ENCODE measurements at places on chromosomes 7 and 10. TPM values are rescaled to one million over a fixed set of nuclear protein-coding genes. Genes with fewer than 3 reads are reported as not detected.
A peak's percentile ranks its signal among the peaks of the same experiment; 100 is the strongest.

- H3K4me3 ChIP-seq: no peak overlapping the region
- H3K27me3 ChIP-seq: peaks cover 42% of the 10 kb centered on the region
- no peaks in the 10 kb centered on the region for H3K4me1 ChIP-seq
- no peak overlapping the region for H3K27ac ChIP-seq
- no peaks in the 10 kb centered on the region for H3K36me3 ChIP-seq
Observed at GRCh38 chr10:114350751-114351150, 53.6 kb downstream of the AFAP1L2 start.

TNS3 gene
- total RNA-seq: 2.6 TPM

NEUROG3 gene
- not detected for total RNA-seq

DNA sequence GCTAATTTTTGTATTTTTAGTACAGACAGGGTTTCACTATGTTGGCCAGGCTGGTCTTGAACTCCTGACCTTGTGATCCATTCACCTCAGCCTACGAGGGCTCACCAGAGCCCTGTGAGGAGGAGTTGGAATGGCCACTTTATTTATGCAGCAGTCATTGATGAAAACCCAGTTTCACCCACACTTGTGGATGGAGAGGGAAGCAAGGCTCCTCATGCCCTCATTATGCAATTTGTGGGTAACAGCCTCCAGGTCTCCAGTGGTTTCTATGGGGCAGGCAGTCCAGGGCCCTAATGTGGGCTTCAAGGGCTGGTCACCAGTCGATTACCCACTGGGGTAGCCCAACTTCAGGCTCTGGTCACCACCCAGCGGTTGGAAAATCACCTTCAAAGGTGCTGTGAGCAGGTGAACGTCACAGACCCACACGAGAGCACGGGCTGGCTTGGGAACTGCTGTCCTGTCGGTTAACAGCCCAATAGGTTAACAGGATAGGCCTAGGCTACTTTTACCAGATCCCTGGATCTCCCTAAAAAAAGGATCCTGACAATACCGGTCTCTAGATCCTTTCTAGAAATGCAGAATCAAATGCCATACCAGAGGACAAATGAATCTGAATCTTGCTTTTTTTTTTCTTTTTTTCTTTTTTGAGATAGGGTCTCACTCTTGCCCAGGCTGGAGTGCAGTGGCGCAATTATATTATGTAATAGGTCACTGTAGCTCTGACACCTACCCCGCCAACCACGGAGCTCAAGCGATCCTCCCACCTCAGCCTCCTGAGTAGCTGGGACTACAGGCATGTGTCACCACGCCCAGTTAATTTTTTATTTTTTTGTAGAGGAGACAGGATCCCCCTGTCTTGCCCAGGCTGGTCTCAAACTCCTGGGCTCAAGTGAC, 97.8 kb downstream of the SLC37A3 start:
- no peak overlapping the region for H3K27ac ChIP-seq
- no peak for DNase-seq
- no peaks in the 10 kb centered on the region for H3K27me3 ChIP-seq
- peaks cover 3% of the 10 kb centered on the region for H3K4me1 ChIP-seq
- H3K36me3 ChIP-seq: no peaks in the 10 kb centered on the region
- no peak overlapping the region for H3K4me3 ChIP-seq

DNA sequence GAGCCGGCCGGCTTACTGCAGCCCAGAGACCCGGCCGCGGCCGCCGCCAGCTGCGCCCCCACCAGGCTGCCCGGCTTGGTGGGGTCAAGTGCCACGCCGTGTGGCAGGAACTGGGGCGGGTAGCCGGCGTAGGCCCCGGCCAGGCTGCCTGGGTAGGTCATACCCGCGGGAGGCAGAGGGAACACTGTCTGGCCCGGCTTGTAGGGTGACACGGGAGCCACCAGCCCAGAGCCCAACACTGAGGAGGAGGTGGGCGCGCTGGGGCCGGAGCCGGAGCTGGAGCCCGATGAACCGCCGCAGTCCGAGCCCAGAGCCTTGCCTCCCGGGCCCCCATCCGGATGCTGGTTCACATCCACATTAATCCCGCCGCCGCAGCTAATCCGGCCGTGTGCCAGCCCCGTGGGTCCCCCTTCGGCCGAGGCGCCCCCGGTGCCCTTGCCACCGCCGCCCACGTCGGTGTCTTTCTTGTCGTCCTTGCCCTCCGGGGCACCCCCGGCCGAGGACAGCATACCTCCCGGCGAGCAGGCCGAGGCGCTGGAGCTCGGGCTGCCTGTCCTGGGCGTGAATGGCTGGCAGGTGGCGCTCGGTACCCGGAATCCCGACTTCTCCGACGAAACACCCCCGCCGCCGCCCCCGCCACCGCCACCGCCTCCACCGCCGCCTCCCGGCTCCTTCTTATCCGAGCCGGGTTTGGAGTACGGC, 2.0 kb downstream of the ZNF503 start:
- H3K36me3 ChIP-seq: peaks cover 12% of the 10 kb centered on the region
- H3K4me1 ChIP-seq: peaks cover 21% of the 10 kb centered on the region
- no peak for DNase-seq
- H3K4me3 ChIP-seq: peak overlapping the region; percentile 91
- no peak overlapping the region for H3K27ac ChIP-seq
- peaks cover 34% of the 10 kb centered on the region for H3K27me3 ChIP-seq

ANKRD30A gene
- total RNA-seq: not detected

GPR15LG gene
- total RNA-seq: not detected

GRCh38 chr10:70186571-70186970, 16.3 kb upstream of the SAR1A start:
- H3K36me3 ChIP-seq: no peaks in the 10 kb centered on the region
- H3K27me3 ChIP-seq: peaks cover 13% of the 10 kb centered on the region
- H3K4me3 ChIP-seq: no peak overlapping the region
- DNase-seq: no peak
- H3K27ac ChIP-seq: no peak overlapping the region

DNA sequence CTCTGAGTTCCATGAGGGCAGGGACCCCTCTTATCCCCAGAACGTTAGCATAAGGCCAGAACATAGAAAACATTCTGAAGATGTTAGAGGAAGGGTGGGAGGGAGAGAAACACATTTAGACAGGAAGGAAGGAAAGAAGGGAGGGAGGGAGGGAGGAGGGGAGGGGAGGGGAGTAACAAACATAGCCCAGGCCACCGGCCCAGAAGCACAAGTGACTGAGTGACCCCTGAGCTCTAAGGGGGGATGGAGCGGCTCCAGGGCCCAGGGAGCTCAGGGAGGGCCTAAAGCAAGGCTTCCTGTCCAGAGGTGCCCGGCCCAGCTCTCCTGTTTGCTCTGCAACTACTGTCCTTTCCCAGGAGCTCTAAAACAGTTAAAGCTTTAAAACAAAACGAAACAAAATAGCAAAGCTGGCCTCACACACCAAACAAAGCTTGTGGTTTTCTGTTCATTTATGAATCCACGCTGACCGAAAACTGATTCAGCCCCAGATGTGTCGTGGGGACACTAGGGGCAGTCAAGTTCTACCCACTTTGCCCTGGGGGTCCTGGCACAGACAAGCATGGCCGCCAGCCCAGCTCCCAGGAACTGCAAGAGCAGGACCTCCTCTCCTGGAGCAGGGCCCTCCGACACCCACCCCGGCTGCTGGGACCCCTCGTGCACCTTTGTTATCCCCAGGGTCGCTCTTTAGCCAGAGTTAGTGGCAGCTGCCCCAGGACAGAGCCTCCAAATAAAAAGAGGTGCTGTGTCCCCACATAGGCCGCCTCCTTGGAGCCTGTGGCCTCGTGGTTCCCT, 496.2 kb upstream of the FOXK1 start:
- no peaks in the 10 kb centered on the region for H3K4me1 ChIP-seq
- no peak overlapping the region for H3K27ac ChIP-seq
- H3K4me3 ChIP-seq: no peak overlapping the region
- H3K27me3 ChIP-seq: peaks cover 4% of the 10 kb centered on the region
- no peak for DNase-seq
- no peaks in the 10 kb centered on the region for H3K36me3 ChIP-seq

DNA sequence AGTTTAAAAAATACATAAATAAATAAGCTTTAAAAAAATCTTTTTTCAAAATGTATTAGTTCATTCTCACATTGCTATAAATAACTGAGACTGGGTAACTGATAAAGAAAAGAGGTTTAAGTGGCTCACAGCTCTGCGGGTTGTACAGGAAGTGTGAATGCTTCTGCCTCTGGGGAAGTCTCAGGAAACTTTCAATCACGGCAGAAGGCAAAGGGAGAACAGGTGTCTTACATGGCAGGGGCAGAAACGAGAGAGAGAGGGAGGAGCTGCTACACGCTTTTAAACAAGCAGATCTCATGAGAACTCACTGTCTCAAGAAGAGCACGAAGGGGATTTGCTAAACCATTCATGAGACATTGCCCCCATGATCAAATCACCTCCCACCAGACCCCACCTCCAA, 114.6 kb downstream of the DNAJC1 start:
- no peak overlapping the region for H3K27ac ChIP-seq
- peak overlapping the region; percentile 22 for H3K4me3 ChIP-seq
- H3K36me3 ChIP-seq: peaks cover 4% of the 10 kb centered on the region
- H3K4me1 ChIP-seq: peaks cover 10% of the 10 kb centered on the region
- no peaks in the 10 kb centered on the region for H3K27me3 ChIP-seq

CALHM1 gene
- total RNA-seq: not detected

- DNase-seq: no peak
- H3K36me3 ChIP-seq: no peaks in the 10 kb centered on the region
- H3K4me1 ChIP-seq: peaks cover 26% of the 10 kb centered on the region
- peak overlapping the region; percentile 78 for H3K27ac ChIP-seq
Observed at GRCh38 chr10:46018453-46019176, 11.8 kb downstream of the NCOA4 start.

ZNF37A gene
- 21.5 TPM for total RNA-seq

- H3K36me3 ChIP-seq: peaks cover 10% of the 10 kb centered on the region
- H3K27ac ChIP-seq: no peak overlapping the region
- no peak for DNase-seq
- H3K4me3 ChIP-seq: no peak overlapping the region
Observed at GRCh38 chr7:139181404-139181803, 49.6 kb upstream of the UBN2 start.

GRCh38 chr10:95579835-95580535, 18.8 kb upstream of the SORBS1 start:
- H3K4me3 ChIP-seq: no peak overlapping the region
- DNase-seq: no peak
- peaks cover 4% of the 10 kb centered on the region for H3K4me1 ChIP-seq

DNA sequence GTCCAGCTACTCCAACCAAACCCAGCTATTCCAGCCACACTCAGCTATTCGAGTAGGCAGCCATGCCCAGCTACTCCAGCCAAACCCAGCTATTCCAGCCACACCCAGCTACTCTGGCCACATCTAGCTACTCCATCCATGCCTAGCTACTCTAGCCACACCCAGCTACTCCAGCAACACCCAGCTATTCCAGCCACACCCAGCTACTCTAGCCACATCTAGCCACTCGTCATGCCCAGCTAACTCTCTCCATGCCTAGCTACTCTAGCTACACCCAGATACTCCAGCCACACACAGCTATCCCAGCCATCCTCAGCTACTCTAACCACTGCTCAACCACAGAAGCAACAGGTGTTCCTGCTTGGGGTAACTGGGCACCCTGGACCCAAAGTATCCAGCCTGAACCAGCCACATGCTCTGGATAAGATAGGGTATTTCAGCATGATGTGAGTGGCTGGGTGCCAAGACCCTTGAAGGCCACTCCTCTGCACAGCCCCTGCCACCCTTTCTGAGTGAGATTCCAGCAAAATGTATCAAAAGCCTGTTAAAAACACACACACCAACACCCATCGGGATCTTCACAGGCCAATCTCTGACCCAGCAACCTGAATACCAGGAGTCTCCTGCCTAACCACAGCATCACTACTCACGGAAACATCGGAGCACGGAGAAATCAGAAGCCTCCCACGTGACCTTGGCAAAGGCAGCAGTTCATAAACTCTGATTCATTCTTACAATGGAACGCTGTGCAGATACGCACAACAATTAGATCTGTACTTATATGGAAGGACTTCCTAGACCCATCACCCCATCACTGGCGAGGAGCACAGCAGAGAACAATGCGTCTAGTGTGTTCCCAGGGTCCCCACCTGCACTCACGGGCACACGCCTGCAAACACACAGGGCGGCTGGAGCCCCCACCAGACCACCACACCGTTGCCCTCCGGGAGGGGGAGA, 51.8 kb upstream of the DNAAF5 start:
- H3K4me3 ChIP-seq: no peak overlapping the region
- peaks cover 3% of the 10 kb centered on the region for H3K4me1 ChIP-seq
- H3K27me3 ChIP-seq: no peaks in the 10 kb centered on the region
- no peak for DNase-seq
- H3K36me3 ChIP-seq: peaks cover 4% of the 10 kb centered on the region
- H3K27ac ChIP-seq: no peak overlapping the region

GRCh38 chr7:19852192-19852591, 78.8 kb upstream of the TMEM196 start:
- no peaks in the 10 kb centered on the region for H3K27me3 ChIP-seq
- H3K4me3 ChIP-seq: no peak overlapping the region
- no peaks in the 10 kb centered on the region for H3K4me1 ChIP-seq
- H3K36me3 ChIP-seq: no peaks in the 10 kb centered on the region
- DNase-seq: no peak

DNA sequence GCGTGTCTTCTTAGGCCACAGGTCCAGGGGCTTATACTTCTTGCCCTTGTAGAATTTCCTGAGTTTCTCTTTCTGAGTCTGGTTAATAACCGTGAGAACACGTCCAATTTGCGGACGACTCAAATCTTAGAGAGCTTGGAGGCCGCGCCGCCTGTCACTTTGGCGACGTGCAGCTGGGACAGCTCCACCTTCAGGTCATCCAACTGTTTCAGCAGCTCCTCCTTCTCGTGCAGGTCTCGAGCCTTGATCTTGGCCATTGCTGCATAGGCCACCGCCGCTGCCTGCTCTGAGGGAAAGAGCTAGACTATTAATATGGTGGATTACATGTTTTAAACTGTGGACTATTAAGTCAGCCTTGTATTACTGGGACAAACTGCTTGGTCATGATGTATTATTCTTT, 26.9 kb downstream of the EVX1 start:
- peaks cover 7% of the 10 kb centered on the region for H3K27me3 ChIP-seq
- H3K36me3 ChIP-seq: no peaks in the 10 kb centered on the region
- no peak overlapping the region for H3K4me3 ChIP-seq
- no peak overlapping the region for H3K27ac ChIP-seq
- no peak for DNase-seq

DNA sequence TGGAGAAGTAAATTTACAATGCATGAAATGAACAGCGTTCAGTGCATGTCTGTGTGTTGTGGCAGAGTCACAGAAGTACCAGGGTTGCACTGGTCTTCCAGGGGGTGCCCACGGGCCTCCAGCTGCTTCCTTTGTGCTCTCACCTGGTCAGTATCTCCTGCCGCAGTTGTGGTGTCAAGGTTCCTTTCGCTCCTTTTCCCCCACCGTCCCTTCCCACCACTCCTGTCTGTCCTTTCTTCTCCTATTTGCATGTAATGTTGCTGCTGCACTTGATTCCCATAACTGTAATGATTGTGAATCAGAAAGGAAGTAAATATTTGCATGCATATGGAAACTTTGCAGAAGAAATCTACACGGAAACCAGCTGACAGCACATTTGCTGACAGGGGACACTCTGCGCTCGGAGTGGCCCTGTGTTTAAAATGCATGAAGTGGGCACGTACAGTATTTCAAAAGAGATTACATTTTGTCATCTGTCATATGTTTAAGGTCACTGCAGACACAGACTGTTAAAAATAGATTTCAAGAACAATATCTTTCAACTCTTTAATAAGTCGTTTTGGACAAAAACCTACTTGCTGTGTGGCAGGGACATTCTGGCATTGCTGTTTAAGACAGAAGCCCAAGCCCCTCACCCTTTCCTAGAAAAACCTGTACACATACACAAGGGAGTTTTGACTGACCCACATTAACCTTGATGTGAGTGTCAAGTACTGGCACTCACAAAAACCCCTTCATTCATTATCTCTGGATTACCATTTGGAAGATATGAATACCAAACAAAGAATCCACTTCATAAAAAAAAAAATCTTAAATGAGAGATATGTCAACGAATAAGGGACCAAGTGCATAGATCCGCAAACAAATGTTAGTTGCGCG, 336.7 kb upstream of the KLF6 start:
- peak overlapping the region; percentile 81 for H3K4me3 ChIP-seq
- no peak for DNase-seq
- H3K4me1 ChIP-seq: peaks cover 16% of the 10 kb centered on the region
- H3K36me3 ChIP-seq: no peaks in the 10 kb centered on the region
- no peaks in the 10 kb centered on the region for H3K27me3 ChIP-seq
- peak overlapping the region; percentile 47 for H3K27ac ChIP-seq
